ENCODE measurements at places on chromosomes 4 and X.

- DNase-seq = no peak
Measured at GRCh38 chrX:56068274-56068758, 163.8 kb upstream of the KLF8 start.

- no peak for DNase-seq
Measured at GRCh38 chr4:71765350-71765749, 18.5 kb downstream of the GC start.

DNA sequence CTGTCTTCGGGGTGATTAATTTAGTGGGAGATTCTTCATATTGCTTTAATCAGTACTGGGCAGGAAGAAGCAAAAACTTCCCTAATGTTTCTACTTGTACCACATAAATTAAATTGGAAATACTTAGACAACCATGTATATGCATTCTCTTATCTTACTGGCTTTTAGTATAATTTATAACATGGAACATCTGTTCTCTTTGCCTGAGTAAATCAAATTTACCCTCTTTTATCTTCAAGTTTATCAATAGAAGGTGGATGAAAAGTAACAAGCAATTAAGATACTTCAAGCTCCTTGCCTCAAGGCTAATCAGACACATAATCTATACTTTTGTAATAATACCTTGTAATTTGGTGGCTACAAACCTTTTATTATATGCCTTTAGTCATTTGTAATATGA is 274.4 kb upstream of the ARX start:
- DNase-seq = no peak

DNA sequence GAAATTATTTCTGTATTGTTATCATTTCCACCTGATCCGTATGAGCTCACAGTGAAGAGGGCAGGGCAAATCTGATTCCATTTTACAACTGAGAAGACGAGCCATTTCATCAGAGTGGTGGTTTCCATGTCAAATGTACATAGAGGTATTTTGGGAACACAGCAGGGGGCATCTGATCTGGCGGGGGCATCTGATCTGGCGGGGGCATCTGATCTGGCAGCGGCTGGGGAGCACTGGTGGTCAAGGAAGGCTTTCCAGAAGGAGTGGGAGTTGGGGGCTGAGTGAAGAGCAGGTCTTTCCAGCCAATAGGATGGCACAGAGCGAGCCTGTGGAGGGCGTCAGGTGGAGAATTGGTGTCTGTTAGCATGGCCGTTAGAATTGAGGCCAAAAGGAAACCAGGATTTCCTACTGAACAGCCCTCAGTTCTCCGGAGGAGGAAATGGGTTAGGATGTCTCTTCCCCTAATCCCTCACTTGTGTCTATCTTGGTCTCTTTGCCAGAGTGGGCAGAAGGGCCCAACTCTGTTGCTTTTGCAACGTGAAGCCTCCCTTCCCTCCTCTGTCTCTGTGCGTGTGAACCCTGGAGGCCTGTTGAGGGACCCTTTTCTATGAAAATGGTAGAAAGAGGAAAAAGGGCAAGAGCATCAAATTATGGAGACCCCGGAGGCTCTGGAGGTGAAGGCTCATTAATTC is 41.3 kb downstream of the RHOH start:
- DNase-seq = no peak

DNA sequence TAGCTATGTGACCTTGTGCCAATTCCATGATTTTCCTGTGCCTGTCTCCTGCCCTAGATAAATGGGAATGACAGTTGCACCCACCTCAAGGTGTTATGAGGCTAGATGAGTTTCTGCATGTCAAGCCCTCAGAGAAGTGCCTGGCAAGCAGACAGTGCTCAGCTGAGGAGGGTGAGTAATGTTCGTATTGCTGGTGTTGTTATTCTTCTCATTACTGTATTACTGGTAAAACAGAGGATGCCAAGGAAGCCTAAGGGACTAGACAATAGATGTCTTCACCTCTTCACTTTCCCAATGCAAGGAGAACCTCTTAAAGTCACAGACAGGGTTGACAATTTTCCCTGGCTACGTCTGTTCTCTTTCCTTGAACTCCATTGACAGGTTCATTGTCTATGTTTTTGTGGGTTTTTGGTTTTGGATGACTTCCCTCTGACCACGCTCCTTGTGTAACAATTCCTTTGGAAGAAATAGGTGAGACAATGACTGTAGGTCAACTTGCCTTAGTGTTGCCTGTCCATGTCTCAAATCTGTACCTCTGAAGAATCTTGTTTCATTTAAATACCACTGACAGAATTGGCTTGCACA is 19.2 kb downstream of the ETDC start:
- DNase-seq = no peak

DNA sequence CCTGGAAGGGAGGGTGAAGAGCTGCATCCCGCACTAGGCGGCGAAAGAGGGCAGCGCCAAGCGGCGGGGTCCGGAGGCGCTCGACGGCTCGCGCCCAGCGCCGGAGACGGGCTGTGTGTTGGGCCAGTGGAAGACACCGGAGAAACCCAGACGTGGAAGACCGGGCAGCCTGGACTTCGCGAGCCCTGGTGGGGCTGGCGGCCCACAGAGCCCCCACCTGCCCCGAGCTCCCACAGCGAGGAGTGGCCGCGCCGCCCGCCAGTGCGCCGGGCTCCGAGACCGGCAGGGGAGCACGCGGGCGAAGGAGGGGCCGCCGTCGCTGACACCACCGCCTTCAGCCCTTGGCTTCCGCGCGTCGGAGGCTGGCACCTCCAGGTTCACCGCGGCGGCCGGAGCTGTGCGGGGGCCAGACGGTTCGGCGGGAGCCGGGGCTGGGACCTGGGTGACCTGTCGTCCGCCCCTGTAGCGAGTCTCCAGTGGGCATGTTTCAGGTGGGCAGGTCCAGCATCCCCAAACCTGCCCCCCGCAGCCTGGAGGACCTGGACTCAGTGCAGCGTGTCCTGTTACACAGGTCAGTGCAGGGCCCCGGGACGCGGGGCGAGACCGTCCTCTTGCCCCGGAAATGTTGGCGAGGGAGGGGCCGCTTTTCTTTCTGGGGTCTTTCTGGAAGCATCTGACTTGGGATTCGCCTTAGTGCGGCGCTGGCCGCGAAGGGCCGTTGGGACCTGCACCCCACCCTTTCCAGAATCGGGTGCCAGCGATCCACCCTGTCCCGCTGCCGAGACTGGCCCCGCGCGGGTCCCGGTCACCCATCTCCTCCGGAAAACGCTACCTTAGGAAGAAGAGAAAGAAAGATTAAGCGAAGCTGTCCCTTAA is 9.6 kb upstream of the INTU start:
- DNase-seq = no peak

DNA sequence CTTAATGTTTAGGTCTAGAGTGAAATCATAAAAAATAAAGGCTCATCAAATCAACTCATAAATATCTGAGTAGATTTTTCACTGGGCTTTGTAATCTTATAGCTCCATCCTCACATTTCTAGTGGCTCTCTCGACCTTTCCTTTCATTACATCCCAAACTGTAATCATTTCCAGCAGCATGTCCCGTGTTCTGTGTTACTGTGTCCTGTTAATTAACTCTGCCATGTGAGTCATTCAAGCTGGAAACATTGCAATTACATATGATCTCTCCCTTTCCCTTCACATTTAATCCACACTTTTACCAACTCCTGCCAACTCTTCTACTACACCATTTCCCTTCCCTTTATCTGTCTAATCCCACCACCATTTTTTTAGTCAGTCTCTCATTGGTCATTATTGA is 75.5 kb downstream of the UGT8 start:
- no peak for DNase-seq

DNA sequence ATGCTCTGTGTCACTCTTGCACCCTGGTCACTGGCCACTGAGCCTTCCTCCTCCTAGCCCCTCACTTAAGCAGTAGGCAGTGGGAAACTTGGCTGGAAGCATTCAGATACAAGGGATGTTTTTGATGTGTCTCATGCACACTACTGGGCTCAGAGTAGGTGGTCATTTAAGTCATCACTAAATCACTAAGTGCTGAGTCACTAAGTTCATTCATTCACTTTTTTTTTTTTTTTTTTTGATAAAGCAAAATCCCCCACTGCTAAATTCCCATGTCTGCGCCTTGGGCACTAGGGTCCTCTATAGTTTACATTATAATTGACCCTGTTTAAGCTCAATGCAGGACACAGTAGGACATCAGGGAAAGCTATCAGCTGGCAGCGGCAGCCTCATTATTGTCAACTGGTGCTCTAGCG is 182.4 kb upstream of the MBNL3 start:
- no peak for DNase-seq

GRCh38 chrX:131262738-131263679 is 26.1 kb downstream of the IGSF1 start:
- DNase-seq = no peak

Measured in ureter (tissue), 1 donor.